Activated T-cell treated with anti-CD3 and anti-CD28 coated beads, Interleukin-2, amount 50 U/mL, for 1 hour (primary cell): ENCODE measurements at places on chromosomes 5 and 9.
A peak's percentile ranks its signal among the peaks of the same experiment; 100 is the strongest.

DNA sequence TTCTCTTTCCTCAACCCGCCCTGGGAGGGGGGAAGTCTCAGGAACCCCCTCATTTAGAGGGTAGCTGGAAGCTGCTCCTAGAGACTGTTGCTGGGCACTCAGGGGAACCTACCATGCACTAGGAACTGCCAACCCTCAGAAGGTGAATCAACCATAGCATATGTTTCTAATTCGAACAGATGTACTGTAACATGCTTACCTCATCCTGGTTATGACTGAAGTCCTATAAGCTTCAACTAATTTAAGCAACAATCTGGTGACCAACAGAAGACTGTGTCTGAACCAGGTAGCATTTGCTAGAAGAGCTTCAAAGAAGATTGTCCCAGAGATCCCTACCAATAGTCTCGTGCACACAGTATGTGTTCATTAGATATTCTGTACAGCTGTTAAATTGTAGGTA is 5.7 kb upstream of the PRDM6 start:
- no peak for DNase-seq

DNA sequence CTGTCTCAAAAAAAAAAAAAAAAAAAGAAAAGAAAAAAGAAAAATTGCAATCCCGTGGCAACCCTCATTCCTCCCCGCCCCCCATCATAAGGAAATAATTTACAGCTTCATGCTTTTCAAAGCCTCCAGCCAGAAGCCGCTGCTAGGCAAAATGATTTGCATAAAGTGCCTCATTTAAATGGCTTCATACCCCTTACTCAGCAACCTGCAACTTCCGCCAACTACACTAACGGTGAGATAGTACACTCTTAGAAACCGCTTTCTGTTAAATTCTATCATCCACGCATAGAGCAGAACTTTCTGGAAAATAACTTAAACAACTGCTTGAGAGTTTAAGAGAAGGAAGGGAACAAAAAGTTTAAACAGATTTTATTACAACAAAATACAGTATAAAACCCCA is 17.8 kb downstream of the SERINC5 start:
- no peak for DNase-seq

DNA sequence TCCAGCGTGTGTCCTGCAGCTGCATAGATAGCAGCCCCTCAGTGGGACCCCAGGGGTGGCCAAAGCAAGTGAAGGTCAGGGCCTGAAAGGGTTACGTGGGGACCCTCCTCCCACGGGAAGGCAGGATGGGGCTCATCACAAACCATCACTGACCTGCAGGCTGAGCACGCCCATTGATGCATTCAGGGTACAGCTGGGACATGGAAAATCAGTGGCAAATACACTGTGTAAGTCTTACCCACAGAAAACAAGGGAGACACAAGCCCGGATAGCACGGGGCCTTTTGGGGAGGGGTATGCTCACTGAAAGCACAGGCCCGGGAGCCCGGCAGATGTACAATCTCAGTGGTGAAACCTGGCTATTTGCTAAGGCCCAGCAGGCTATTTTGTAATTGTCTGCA is 49.1 kb downstream of the SEMA4D start:
- DNase-seq: no peak

DNA sequence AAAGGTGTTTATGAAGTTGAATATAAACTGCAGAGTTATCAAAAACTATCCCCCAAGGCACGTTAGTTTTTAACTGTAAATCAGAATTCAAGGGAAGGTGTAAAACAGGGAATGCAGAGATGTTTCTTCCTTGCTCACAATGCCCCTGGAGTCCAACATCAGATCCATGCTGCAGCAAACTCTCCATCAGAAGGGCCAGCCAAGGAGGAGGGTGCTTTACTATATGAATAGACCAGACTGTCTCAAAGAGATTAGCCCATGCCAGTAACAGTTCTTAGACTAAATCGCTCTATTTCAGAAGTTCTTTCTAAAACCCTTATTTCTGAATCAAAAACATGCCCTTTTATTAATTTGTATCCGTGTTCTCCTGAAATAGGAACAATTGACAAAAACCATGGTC is 362.8 kb upstream of the RPS23 start:
- no peak for DNase-seq

- DNase-seq: no peak
Observed at GRCh38 chr9:72489986-72490385, 31.4 kb upstream of the TMC1 start.

DNA sequence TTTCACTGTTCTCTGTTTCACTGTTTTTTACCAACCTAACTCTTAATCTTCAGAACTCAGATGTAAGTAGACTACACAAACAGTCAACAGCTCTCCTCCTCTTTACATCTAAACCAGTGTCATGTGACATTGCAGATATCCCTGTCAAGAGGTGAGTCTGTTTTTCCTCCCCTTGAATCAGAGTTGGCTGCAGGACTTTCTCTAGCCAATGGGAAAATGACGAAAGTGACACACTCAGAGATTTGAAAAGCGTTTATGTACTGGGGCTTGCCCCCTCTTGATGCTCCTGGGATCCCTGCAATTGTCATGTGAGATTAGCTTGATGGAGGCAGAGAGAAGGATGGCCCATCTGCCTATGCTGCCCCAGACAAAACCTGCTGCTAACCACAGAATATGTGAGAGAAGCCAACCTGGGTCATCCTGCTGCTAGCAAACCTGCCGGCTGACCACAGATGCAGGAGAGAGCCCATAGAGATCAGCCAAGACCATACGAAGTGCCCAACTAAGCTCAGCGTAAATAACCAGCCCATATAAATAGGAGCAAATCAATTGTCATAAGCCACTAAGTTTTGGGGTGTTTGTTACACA is 111.1 kb downstream of the ASTN2 start:
- DNase-seq: no peak

DNA sequence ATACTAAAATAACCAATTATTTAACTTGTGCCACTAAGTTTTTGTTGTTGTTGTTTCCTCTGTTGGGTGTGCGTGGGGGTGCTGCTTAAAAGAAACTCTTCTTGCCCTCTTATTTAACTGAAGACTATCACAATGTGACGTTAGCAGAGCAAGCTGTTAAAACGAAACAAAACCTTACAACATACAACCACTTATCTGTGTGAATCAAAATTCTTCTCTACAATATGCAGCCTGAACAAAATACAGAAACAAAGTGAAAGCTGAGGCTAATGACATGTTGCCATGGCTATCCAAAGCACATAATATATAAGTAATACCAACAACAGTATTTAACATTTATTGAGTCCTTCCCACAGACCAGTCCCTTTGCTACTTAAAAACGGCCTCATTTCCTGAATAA is 291.0 kb downstream of the FBXL17 start:
- DNase-seq: no peak

DNA sequence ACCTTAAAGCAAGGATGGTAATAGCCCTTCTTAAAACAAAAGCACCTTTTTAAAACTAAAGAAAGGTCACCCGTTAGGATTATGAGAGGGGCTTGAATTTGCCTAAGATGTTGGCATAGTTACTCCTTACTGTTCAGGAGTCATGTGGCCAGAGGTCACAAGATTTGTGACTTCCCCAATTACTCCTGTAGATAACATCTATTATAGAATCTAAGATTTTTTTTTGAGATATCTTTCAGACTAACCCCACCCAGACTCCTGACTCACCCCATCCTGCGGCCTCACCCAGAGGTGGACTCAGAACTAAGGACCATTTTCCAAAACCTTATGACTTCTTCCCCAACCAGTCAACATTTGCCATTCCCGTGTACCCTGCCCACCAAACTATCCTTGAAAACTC is 2.4 kb downstream of the CD180 start:
- DNase-seq: no peak

DNA sequence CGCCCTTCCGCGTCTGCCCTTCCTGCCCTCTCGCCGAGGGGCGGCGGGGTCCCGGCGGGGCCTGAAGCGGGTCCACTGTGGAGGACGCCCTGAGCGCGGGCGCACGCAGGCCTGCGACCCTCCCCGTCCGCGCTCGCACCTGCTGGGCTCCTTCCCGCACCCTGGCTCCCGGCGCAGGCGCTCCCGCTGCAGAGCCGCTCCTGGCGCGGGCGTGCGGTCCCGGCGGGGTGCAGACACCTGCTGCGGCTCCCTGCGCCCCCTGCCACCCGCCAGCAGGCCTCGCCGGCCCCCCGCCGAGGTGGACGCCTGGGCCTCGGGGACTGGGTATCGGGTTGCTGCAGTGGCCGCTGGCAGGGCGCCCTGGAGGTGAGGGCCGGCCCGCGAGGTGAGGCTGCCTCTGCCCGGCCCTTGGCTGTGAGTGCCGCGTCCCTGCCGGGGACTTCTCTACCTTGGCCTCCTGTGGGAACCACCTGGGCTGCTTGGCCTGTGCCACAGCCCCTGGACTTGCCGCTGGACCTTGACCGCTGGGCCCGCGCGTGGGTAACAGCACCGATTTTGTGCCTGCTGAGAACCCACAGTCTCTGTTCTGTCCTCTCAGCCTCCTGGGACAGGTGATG is 627 bp downstream of the ARRDC1 start:
- DNase-seq: peak; percentile 54

- no peak for DNase-seq
Observed at GRCh38 chr9:19769213-19769612, 19.6 kb downstream of the SLC24A2 start.

DNA sequence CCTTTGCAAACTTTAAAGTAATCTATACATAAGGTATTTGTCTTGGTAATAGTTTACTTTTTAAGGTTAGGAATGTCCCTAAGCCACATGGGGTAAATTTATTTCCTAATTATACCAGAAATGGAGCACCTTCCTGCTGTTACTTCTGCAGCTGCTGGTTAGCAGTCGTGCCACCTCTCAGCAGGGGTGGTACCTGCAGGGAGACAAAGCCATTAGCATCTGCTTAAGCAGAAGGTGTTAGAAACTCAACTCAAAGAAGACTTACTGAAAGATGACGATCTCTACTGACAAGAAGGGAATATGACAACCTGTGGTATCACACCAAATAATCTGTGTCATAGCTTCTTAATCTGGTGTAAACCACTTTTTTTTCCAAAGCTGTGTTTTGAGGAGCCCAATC is 173.7 kb downstream of the BRINP1 start:
- DNase-seq: no peak

DNA sequence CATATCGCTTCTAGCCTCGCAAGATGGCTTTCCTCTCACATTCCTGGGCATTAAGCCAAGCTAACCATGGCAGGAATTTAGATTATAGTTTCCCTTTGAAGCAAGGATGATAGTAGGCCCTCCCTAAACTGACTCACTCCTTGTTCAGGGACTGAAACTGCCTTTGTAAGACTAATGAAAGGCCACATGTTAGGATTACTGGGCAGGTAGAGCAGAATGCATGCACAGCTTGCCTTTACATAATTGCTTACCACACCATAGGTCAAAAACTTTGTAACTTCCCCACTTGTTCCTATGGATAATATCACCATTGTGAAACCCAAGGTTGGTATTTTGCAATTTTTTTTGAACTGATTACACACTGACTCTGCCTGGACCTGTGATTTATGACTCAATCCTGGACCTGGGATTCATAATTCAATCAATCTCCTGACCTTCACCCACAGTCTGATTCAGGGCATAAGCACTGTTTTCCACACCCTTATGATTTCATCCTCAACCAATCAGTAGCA is 41.0 kb upstream of the PRDM9 start:
- no peak for DNase-seq

DNA sequence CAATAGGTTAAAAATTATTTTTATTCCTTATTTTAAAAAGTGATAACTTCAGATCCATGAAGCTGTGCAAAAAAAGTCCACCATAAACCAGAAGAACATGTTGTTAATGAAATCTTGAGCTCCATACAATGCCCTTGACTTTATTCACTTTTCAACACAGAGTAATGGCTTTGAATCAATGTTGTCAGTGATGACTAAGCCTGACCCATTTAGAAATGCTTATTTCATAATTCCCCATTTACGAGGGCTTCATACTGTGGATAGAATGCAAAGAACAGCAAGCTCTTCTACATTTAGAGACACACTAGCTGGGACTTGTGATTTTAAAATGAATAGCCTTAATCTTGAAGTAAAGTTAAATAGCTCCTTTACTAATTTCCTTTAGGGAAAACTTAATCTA is 25.7 kb upstream of the IL9 start:
- no peak for DNase-seq

DNA sequence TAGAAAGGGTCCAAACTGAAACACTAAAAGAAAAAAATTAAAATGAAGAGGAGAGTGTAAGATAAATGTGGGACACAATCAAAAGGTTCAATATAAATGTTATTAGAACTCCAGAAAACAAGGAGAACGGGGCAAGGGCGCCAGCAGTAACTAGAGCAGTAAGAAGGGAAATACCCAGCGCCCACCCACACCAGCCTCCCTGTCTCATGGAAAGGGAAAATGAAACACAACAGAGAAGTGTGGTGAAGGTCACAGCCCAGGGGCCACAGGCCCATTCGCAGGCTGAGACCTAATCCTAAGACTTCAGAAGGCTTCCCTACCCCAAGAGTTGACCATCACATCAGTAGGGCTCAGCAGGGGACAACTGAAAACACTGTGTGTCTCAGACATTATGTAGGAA is 45.8 kb upstream of the CLK4 start:
- DNase-seq: no peak

- DNase-seq: no peak
Observed at GRCh38 chr5:37771731-37772130, 68.1 kb downstream of the GDNF start.

DNA sequence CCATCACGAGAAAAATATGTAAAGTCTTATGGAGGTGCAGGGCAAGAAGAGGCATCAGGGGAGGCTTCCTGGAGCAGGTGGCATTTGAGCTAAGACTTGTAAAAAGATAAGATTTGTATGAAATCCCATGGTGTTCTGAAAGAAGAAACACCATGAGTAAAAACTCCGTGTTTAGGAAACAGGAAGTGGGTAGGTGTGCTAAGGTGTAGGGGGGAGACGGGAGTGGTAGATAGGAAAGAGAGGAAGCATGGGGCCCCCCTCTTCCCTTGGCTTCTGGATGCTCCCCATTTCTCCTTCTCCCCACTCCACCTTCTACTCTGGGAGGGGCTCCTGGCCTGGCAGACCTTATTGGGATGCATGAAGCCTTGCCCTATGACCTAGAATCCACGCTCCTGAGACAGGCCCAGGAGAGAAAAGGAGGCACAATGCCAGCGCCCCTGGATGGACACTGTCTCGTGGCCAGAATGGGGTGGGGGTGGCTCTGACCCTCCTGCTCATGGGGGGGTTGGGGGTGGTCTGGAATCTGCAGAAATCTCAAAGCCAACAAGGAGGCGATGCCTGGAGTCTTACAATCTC is 103.6 kb downstream of the GTF3C4 start:
- no peak for DNase-seq

DNA sequence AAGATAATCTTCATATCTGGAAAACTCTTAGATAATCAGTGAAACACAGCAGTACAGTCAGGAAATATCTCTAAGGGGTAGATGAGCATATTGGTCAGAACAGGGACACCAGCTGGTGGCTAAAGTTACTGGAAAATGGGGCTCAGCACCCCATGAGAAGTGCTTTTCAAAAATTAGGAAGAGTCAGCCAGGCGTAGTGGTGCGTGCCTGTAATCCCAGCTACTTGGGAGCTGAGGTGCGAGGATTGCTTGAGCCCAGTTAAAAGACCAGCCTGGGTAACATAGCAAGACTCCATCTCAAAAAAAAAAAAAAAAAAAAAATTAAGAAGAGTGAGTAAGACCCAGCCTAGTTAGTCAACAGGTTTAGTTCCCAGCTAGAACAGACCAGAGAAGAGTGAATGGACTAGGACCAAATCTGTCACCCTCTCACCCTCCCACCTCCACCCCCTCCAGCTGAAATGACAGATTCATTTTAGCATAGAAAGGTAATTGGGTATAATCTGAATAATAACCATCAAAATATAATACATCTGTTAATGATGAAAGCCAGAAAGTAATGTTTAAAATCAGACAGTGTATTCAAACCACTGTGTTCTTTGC is 120.9 kb downstream of the CDC42SE2 start:
- DNase-seq: no peak
